ENCODE measurements at places on chromosomes 3 and 15.
A peak's percentile ranks its signal among the peaks of the same experiment; 100 is the strongest.

- H3K4me3 ChIP-seq: no peak overlapping the region
- H3K27ac ChIP-seq: no peak overlapping the region
- DNase-seq: no peak
Observed at GRCh38 chr3:126996905-126997304, 14.0 kb downstream of the PLXNA1 start.

GRCh38 chr3:107920538-107920937 lies 170.3 kb downstream of the CD47 start:
- DNase-seq: no peak
- no peaks in the 10 kb centered on the region for H3K36me3 ChIP-seq
- no peaks in the 10 kb centered on the region for H3K4me1 ChIP-seq
- H3K4me3 ChIP-seq: no peak overlapping the region

DNA sequence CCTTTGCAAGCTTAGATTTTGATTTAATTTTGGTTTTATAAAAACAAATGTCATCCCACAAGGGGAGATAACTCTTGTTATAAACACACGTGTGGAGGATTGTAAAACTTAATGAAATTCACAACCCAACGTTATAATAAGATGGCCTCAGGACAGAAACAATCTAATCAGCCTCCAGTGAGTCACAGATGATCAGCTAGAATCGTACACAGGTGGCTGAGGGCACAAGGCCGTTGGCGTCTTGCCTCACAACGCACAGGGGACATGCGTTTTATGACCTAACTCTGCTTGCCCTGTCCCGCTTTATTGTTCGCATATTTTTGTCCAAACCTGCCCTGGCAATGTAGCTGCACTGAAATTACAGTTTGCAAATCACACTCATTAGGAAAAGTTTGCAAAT lies 121.9 kb upstream of the PDZRN3 start:
- no peaks in the 10 kb centered on the region for H3K27me3 ChIP-seq
- no peak for DNase-seq
- H3K4me1 ChIP-seq: peaks cover 7% of the 10 kb centered on the region
- H3K4me3 ChIP-seq: no peak overlapping the region
- H3K36me3 ChIP-seq: no peaks in the 10 kb centered on the region

DNA sequence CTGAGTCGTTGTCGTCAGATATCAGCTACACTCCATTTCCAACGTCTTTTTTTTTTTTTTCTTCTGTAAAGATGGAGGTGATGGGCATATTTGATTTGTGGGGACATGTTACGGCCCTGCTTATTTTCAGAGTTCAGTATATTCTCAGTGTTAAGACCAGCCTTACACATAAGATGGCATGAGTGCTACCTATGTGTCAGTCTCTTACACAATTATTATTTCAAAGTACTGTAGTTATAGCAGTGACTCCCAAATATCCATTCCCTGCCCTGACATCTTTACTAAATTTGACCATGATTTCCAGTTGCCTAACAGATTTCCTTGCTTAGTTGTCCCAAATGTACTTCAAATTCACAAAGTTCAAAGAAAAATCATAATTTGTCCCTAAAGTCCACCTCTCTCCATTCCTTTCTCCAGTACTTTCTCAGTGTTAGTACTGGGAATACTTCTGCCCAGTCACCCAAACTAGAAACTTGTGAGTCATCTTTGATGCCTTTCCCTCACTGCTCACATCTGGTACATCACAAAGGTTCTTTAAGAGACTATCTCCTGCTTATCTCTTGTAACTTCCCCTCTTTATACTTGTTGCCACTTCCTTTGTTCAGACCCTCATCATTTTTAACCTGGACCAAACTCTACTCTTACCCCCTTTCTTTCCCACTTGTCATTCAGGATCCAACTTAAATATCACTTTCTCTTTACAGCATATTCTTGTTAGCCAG lies 67.0 kb downstream of the ZNF609 start:
- peaks cover 10% of the 10 kb centered on the region for H3K36me3 ChIP-seq
- no peak overlapping the region for H3K4me3 ChIP-seq
- H3K4me1 ChIP-seq: peaks cover 6% of the 10 kb centered on the region
- H3K27ac ChIP-seq: no peak overlapping the region
- H3K27me3 ChIP-seq: no peaks in the 10 kb centered on the region
- DNase-seq: no peak

GRCh38 chr3:141875893-141876380 lies 506 bp upstream of the ATP1B3 start:
- H3K4me3 ChIP-seq: peak overlapping the region; percentile 93
- peaks cover 12% of the 10 kb centered on the region for H3K4me1 ChIP-seq
- H3K36me3 ChIP-seq: peaks cover 8% of the 10 kb centered on the region
- peak; percentile 66 for DNase-seq
- no peaks in the 10 kb centered on the region for H3K27me3 ChIP-seq

DNA sequence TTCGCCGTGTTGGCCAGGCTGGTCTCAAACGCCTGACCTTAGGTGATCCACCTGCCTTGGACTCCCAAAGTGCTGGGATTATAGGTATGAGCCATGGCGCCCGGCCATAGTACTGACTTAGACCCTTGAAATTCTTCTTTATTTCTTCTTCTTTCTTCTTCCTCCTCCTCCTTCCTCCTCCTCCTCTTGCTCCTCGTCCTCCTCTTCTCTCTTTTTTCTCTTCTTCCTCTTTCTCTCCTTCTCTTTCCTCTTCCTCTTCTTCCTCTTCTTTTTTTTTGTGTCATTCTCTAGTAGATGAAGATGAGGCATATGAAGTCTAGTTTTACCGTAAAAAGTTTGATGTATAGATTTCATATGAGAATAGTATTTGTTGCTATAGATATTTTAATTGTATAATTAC lies 9.3 kb downstream of the RPL15 start:
- no peaks in the 10 kb centered on the region for H3K36me3 ChIP-seq
- H3K27me3 ChIP-seq: no peaks in the 10 kb centered on the region
- no peak for DNase-seq
- H3K27ac ChIP-seq: no peak overlapping the region
- H3K4me1 ChIP-seq: peaks cover 6% of the 10 kb centered on the region

- no peak overlapping the region for H3K27ac ChIP-seq
- no peak for DNase-seq
- no peak overlapping the region for H3K4me3 ChIP-seq
- no peaks in the 10 kb centered on the region for H3K36me3 ChIP-seq
Observed at GRCh38 chr15:85828874-85829273, 34.1 kb upstream of the KLHL25 start.

- H3K27me3 ChIP-seq: no peaks in the 10 kb centered on the region
- no peak for DNase-seq
- no peak overlapping the region for H3K4me3 ChIP-seq
- H3K36me3 ChIP-seq: no peaks in the 10 kb centered on the region
- H3K27ac ChIP-seq: no peak overlapping the region
- no peaks in the 10 kb centered on the region for H3K4me1 ChIP-seq
Observed at GRCh38 chr3:32076566-32076965, 29.9 kb upstream of the GPD1L start.

DNA sequence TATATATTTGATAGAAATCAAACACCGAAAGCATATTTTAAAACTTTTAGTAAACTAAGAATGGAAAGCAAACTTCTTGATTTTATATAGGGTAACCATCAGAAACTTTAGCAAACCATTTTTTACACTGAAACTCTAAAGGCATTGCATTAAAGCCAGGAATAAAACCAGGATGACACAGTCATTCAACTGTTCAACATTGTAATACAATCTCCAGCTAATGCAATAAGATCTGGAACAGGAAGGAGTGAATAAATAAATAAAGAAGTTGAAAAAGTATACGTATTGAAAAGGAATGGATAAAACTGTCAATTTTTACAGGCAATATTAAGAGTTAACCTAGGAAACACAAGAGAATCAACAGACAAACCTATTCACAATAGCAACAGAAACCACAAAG lies 181.9 kb upstream of the TTC14 start:
- H3K27me3 ChIP-seq: no peaks in the 10 kb centered on the region
- peaks cover 48% of the 10 kb centered on the region for H3K4me1 ChIP-seq
- DNase-seq: no peak
- no peaks in the 10 kb centered on the region for H3K36me3 ChIP-seq

DNA sequence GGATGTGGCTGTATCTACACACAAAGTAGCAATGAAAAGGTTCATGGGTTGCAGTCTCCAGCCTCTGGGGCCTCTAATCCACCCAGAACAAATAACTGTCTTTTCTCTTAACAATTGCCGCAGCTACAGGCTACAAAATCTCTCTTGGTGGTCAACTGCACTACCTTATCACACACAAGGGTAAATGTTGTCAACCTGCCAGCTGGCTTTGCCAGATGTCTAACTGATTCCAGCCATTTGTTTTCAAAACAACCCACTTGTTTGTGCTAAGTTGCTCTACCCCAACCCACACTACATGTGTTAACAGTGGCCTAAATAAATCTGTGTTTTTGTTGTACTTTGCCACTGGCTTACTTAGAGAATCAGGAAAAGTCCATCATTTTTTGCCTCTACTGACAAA lies 447.3 kb downstream of the TAFA4 start:
- H3K27me3 ChIP-seq: no peaks in the 10 kb centered on the region
- no peaks in the 10 kb centered on the region for H3K4me1 ChIP-seq
- DNase-seq: no peak
- no peak overlapping the region for H3K27ac ChIP-seq
- no peaks in the 10 kb centered on the region for H3K36me3 ChIP-seq

DNA sequence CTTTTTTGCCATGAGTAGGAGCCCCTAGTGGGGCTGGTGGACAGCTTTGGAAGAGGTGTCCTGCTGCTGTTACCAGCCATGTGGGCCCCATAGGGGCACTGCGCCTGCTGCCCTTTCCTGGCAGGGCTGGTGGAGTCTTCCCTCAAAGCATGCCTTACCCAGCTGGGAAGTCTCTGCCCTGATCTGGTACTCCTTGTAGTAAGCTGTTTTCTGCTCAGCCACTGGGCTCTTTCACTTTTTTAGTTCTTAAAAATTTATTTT lies 26.2 kb downstream of the HMCES start:
- H3K4me3 ChIP-seq: no peak overlapping the region
- DNase-seq: no peak

GRCh38 chr15:60762638-60763037 lies 283.7 kb upstream of the ICE2 start:
- peaks cover 10% of the 10 kb centered on the region for H3K4me1 ChIP-seq
- H3K4me3 ChIP-seq: no peak overlapping the region
- peaks cover 3% of the 10 kb centered on the region for H3K27me3 ChIP-seq
- DNase-seq: no peak
- no peaks in the 10 kb centered on the region for H3K36me3 ChIP-seq

DNA sequence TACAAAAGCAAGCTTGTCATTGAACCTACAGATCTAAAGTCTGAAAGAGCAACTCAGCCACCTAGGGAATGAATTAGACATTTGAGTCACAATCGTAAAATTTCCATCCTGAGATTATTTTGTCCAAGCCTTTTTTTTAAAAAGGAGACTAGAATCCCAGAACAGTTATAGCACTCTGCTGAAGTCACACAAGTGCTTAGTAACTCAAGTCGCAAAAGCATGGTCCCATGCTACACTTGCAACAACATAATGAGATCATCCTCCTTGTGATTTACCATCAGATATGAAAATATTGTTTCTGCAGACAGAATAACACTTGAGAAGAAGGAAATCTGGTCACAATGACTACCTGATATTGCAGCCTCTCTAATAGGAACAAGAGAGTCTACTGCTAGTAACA lies 106.7 kb downstream of the ZIC4 start:
- H3K27ac ChIP-seq: no peak overlapping the region
- peaks cover 3% of the 10 kb centered on the region for H3K27me3 ChIP-seq
- H3K4me1 ChIP-seq: no peaks in the 10 kb centered on the region
- no peaks in the 10 kb centered on the region for H3K36me3 ChIP-seq
- no peak overlapping the region for H3K4me3 ChIP-seq
- DNase-seq: no peak

DNA sequence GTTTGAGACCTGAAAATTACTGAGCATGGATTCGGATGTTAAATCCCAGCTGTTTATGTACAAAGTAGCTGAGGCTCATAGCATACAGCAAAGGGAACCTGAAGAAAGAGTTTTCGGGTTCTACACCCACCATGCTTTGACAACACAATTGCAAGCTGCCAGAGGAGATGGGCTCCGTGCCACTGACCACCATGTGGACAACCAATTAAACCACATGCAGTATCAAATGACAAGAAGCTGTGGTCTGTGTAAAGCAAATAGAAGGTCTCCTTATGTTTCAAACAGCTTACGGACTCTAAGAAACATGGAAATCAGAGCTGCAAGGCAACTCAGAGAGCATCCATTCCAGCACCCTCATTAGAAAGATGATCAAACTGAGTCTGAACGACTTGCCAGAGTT lies 12.9 kb downstream of the GABRB3 start:
- no peaks in the 10 kb centered on the region for H3K36me3 ChIP-seq
- H3K4me1 ChIP-seq: no peaks in the 10 kb centered on the region
- DNase-seq: no peak
- no peak overlapping the region for H3K27ac ChIP-seq
- peaks cover 14% of the 10 kb centered on the region for H3K27me3 ChIP-seq
